Activated T-cell treated with anti-CD3 and anti-CD28 coated beads for 48 hours (primary cell): ENCODE measurements at places on chromosomes 3 and 15.

DNA sequence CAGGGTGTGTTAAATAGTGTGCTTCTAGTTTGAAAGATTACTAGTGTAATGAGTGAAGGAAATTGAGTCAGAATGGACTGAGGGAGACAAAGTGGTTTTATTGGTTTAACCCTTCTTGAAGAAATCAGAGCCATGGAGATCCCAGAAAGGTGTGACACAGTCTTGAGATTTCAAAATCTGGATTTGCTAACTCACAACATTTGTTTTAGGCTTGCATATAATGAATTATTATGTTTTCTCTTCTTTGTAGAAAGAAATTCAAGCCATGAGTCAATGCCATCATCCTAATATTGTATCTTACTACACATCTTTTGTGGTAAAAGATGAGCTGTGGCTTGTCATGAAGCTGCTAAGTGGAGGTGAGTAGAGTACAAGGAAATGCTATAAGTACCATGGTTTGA lies 25.1 kb downstream of the OXSR1 start:
- no peak for DNase-seq

DNA sequence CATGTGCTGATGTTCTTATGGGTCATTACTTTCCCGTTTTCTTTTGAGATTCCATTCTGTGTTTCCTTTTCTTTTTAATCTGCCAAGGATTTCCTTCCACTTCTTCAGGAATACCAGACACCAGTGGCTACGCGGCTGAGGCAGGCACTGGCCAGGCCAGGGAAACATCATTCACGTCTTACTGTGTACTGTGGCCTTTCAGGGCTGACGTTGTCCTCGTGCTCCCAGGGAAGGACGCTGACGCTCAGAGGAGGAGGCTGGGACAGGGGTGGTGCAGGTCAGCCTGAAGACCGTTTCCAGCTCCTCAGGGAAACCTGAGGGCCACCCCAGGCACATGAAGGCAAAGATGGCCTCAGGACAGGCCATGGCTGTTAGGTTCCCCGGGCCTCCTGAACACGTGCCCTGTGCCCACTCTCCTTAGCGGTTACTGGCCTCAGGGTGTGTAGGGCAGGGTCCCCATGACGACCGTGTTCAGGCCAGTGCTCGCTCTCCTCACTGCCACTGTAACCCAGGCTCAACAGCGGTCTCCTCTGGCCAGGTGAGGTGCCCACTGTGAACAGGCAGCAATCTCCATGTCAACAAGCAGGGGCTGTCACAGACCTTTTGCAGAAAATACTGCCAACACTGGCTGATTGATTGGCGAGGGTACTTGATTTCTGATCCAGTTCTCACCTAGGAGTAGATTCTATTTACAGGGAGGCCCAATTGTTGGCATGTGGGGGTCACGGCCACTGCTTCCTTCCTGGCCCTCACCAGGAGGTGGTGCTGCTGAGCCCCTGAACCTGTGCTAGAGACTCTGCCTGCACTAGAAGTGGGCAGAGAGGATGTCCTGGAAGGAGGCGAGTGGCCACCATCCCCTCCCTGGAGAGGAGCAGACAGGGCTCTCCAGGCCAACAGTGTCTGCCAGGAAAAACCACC lies 169.5 kb downstream of the ATP10A start:
- DNase-seq = peak; percentile 18

DNA sequence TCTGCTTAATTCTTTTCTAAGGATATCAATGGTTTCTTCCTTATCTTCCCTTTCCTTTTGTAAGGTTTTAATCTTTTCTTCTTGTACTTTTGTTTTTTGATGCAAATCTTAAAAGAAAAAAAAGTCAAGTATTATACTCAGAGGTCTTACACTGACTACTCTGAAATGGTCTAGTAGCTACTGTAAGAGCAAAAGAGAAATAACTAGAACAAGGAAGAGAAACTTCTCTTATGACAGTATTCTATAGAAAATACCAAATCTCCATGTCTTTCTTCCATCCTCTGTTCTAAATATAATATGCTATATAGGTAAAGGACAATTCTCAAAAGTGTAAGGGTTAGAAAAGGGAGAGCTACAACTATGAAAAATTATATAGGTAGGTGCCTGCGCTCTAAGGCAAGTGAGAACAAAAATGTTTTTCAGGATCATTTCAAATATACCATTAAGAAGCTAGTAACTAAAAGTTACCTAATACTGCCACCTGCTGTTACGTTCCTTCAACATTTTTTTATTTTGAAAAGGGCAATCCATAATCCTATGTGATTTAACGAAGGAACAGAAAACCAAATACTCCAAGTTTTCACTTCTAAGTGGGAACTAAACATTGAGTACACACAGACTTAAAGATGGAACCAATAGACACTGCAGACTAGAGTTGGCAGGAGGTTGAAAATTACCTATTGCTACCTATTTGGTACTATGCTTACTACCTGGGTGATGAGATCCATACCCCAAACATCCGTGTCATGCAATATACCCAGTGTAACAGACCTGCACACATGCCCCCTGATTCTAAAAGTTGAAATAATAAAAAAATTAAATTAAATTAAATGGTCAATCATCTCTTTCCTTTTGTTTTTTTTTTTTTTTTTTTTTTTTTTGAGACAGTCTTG lies 36.7 kb downstream of the CIP2A start:
- no peak for DNase-seq

DNA sequence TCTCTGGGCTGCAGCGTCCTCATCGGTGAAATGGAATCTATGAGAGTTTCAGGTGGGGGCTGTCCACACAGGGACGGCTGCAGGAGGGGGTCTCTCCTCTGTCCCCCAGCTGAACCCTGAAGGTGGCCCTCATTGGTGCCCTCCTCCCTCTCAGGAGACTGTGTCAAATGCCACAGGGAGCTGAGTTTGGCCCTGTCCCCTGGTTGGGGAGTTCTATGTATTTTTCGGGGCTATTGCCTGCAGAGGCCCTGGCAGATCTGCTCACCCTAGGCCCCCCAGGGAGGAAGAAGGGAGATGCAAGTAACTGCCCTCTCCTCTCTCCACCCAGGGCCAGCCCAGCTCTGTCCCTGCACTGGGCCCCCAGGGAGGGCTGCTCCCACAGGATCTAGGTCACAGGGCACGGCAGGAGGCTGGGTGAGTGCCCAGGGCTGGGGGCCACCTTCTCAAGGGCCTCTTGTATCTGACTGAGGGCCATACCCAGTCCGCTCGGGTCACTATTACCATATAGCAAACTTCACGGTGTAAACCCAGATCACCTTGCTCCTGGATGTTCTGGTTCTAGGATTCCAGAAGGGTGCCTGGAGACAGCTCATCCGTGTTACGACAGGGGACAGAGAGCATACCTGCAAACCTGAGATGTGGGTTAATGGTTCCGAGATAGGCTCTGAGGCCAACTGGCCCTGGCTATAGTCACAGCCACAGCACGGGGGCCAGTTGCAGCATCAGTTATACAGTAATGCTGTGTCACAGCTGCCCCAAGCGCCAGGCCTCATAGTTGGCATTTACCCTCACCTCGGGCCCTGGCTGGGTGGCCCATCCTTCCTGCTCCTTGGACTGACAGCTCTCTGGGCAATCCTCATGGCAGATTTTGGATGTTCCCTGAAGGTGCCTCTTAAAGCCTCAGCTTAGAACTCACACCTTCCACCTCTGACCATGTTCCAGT lies 102.4 kb upstream of the PRR23E start:
- no peak for DNase-seq

GRCh38 chr3:107062787-107063186 lies 314.5 kb upstream of the CCDC54 start:
- no peak for DNase-seq

DNA sequence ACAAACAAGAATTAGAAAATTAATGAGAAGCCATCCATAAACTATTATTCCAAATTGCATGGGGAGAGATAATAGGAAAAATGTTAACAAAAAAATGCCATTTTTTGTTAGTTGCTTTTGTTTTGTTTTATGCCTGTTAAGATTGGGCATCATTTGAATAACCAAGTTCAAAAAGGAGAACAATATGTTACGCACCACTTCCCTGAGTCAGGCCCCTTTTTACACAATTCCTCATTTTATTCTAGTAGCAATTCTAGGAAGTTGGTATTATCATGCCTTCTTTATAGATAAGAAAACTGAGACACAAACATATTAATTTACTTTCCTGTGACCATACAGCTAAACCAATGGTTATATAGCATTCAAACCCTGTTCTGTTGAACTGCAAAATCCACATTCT lies 736.9 kb upstream of the CCDC54 start:
- DNase-seq = no peak

DNA sequence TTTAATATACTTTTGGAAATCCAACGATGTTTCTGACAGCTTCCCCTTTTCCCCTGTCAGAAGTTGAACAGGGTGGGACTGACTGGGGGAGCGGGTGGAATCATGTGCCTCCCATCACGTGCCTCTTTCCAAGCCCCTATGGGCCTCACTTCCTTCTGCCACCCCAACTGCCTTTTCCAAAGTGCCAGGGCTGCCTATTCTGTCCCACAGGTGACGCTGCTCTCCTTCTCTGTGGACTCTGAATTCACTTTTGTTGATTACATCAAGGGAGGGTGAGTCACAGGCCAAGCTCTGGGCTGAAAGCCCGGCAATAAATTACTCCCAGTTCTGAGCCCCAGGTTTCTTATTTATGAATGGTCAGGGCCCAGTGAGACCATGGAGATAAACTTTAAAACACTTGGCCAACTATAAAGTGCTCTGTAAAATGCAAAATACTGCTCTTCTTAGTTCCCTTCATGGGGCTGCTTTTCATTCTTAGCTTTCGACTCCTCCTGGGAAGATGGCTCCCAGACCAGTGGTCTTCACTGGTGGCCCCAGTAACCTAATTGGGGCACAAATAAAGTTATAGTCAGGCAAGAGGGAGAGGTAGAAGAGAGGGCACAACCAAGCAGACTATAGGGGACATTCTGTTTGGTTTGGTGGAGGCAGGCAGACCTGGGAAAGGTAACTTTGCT lies 12.3 kb downstream of the CPNE9 start:
- peak; percentile 33 for DNase-seq

DNA sequence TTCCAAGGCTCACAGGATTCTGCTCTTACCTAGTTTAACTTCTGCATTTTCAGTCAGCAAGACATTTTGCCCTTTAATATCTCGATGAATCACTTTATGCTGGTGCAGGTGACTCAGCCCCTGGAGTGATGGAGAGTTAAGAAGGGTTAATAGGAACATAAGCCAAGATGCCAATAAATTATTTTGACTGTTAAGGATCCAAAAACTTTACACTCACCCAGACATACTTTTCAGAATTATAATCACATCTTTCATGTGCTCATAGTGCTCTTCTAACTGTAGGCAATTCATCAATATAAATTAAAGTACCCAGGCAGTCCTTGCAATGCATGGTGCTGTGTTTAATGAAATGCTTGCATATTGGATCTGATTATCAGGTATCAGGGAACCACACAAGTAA lies 164.1 kb upstream of the SLC2A2 start:
- no peak for DNase-seq

GRCh38 chr3:33173103-33173502 lies 45.5 kb downstream of the SUSD5 start:
- no peak for DNase-seq

DNA sequence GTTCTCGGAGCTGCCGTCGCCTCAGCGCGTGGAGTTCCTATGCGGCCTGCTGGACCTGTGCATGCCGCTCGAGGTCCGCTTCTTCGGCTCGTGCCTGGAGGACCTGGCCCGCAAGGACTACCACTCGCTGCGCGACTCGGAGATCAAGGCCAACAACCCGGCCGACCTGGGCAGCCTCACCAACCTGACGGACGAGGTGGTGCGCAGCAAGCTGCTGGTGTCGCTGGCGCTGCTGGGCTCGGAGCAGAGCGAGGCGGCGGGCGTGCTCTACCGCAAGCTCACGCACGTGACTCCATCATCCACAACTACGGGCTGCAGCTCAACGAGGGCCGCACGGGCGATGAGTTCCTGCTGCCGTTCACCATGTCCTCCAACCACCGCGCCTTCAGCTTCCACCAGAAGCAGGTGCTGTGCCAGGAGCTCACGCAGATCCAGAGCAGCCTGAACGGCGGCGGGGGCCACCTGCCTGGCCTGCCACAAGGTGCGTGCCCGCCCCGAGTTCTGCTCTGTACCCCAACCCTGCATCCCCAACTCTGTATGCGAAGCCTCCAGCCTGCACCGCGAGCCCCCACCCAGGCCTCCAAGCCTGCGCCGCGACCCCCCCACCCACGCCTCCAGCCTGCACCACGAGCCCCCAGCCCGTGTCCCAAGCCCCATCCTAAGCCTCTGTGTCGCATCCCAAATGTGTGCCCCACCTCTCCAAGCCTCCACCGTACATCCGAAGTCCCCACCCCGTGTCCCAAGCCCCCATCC lies 178.2 kb downstream of the OR4M2 start:
- no peak for DNase-seq

DNA sequence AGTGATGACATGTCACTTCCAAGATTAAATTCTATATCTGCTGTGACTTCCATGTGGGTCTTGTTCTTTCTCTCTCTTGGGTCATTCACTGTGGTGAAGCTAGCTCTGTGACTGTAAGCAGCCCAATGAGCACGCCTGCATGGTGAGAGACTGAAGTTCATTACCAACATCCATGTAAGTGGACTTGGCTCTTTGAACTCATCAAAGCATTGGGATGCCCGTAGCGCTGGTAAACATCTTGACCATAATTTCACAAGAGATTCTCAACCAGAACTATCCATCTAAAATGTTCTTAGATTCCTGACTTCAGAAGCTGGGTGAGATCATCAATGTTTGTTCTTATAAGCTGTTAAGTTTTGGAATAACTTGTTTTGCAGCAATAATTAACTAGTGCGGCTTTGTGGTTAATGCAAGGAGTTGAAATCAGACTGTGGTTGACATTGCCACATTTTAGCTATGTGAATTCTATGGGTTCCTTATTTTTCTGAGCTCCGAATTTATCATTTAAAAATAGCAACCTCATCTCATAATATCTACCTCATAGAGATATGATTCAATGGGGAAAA lies 31.6 kb upstream of the LRRC3B start:
- no peak for DNase-seq

- no peak for DNase-seq
These were observed 8.4 kb downstream of the THBS1 start for GRCh38 chr15:39589193-39589814.

- DNase-seq = no peak
These were observed 849 bp upstream of the PRKCD start for GRCh38 chr3:53160061-53160659.

DNA sequence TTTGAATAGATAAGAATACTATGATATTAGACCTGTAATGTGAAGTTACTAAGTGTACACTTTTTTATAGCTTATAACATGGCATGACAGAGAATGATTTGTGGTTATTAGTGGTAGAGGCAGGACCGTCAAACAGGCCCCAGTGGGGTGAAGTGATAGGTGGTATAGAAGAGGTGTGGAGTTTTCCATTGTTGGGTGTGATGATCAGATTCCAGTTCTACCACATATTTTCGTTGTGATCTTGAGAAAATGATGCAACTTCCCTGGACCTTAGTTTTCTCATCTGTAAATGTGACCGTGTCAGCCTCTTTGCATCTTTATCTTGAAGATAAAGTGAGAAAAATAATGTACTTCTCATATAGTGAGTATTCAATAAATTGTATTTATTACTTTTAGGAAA lies 30.3 kb upstream of the UTS2B start:
- no peak for DNase-seq

DNA sequence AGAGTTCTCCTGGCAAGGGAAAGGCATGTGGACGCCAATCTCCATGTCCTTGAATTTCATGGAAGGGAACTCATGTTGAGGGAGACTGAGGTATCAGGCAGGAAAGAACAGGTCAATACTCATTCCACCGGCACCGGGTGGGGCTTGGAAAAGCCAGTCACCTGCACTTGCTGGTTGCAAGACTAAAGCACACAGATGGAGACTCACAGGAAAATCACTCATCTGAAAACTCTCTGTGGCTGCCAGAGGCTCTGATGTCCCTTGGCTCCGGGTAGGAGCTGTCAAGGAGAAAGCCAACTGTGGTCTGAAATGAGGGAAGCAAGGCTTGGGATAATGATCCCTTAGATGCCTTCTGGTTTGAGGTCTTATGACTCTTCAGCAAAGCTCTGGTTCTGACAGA lies 8.7 kb upstream of the CGNL1 start:
- no peak for DNase-seq
